ENCODE measurements at places on chromosomes 2 and 18.

DNA sequence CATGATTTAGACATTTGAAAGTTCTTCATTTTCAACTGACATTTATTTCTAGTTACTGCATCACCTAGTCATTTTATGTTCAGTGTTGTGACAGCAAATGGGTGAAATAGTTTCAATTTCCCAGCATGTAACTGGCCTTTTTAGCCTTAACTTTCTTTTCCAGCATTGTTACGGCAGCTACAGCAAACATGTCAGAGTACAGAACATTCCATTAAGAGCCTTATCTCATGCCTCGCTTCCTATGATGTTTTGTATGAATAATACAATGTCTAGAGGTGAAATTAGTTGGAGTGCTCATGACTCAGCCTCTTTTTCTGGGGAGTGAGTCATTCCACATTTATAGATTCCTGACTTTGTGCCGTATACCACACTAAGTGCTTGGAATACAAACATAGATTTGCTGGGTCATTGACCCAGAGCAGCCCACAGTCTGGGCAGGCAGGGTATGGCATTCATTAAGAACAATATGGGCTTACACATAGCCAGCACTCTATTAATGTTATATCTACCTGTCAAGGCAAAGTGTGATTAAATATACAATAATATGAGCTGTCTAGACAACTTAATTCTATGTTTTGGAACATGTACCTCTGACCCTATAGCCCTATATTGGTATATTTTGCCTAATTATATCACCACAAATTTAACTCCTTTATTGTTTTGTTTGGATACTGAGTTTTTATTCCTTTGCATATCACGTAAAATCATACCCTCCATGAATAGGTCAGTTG, 72.2 kb downstream of the MAP2 start:
- peak; percentile 51 for DNase-seq

GRCh38 chr18:22185273-22185672, 15.9 kb downstream of the GATA6 start:
- no peak for DNase-seq

DNA sequence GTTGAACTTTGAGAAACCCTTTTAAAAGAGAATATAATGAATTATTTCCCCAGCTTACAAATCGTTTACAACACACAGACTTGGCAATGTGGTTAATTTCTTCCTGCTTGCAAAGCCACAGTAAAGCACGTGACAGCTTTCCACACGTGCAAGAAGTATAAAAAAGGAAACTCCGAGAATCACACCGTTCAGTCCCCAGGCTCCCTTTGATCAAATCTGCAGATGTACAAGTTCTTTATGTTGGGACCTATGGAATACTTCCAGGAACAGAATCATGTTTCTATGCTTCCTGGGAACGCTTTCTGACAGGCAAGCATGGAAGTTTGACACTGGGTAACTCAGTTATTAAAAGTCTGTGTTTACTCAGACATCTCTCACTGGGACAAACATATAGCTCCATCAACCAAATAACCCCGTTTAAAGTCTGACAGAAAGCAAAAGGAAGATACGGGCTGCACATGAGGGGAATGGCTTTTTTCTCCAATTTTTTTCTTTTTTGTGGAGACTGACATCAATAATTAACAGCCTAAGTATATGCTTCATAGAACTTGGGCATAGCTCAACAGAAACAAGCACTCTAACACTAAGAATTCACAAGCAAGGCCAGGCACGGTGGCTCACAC, 134.8 kb downstream of the EIPR1 start:
- peak; percentile 79 for DNase-seq

DNA sequence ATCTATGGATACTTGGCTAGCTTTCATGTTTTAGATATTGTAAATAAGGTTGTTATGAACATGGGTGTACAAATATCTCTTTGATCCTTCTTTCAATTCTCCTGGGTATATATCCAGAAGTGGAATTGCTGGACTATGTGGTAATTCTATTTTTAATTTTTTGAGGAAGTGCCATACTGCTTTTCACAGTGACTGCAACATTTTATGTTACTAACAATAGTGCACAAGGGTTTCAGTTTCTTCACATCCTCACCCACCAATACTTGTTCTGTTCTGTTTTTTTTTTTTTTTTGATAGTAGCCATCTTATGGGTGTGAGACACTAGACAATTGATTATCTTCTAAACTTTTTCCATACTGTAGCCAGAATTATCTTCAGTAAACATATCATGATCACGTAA, 17.3 kb upstream of the NEUROD1 start:
- no peak for DNase-seq

DNA sequence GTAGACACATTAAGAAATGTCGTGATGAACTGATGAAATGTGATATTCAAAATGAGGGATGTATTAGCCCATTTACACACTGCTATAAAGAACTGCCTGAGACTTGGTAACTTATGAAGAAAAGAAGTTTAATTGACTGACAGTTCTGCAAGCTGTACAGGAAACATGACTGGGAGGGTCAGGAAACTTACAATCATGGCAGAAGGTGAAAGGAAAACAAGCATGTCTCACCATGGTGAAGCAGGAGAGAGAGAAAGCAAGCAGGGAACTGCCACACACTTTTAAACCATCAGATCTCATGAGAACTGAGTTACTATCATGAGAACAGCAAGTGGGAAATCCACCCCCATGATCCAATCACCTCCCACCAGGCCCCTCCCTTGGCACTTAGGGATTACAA, 1010.8 kb upstream of the CELF4 start:
- no peak for DNase-seq

GRCh38 chr2:200411831-200412230, 98.0 kb downstream of the KCTD18 start:
- DNase-seq = peak; percentile 34

- DNase-seq = no peak
Measured at GRCh38 chr2:104812286-104812685, 41.6 kb upstream of the POU3F3 start.

- DNase-seq = peak; percentile 39
Measured at GRCh38 chr2:17877811-17878280, 621 bp upstream of the KCNS3 start.

DNA sequence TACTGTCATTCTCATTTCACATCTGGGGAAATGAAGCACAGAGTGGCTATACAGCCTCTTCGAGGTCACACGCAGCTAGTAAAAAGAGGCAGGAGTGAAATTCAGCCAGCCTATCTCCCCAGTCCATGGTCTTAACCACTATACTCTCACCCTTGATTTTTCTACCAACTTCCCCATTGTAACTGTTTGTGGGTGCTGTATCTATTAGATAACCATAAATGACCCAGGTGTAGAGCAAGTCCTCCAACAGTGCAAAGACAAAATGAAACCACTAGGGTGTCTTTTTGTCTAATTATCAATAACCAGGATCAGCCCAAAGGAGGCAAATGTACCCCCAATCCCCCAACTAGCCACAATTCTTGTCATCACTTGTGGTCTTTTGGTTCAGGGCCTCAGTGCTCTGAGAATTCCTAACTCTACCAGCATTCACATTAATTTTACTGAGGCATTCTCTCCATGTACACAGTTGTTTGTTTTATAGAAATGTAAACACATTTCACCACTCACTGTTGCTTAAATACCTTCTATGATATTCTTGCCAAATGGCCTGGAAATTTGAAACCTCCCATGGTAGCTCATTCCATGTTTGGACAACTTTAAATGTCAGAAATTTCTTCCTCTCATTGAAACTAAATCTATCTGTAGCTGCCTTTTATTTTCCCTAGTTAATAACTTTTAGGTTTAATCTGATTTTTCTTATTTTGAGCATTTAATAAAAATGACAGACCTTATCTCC, 58.7 kb downstream of the SLC40A1 start:
- no peak for DNase-seq

- DNase-seq = no peak
Measured at GRCh38 chr2:8320311-8321066, 361.4 kb upstream of the ID2 start.
